NCI-H2107 (cell line): ENCODE measurements at places on chromosomes 3 and 15.
A peak's percentile ranks its signal among the peaks of the same experiment; 100 is the strongest.

DNA sequence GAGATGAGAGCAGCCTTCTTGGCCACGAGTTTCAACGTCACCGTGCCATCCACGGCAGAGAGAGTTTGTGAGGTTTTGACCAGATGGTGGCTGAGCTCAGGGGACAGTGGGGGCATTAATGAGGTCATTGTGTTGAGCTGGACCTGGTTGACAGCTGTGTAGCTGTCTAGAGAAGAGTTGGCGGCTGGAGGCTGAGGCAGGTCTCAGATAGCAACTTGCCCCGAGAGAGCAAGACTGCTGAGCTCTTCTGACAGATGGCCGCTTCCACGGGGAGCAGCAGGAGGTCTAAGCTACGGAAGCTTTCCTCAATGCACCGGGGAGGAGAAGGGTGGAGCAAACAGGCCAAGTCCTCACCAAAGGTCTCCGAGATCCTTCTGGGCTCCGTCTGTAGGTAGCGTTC lies 44.8 kb upstream of the EIF5A2 start:
- no peak for DNase-seq

DNA sequence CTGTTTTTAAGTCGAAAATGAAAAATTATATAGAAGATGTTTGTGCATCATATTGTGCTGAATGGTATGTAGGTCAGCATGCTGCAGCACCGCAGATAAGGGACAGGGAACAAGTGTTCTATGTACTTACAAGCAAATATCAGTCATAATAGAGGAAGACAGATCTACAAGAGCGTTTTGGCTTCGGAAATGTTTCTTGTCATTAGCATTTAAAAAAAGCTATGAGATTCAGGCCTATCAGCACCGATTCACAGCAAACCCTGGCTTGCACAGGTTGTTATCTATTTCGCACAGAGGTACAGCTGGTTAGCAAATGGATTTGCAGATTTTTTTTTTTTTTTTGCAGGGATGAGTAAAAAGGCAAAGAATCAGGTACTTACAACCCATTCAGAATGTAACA lies 204.2 kb upstream of the TBC1D5 start:
- no peak for DNase-seq

- DNase-seq, result peak; percentile 94
These were observed 68.8 kb upstream of the DLG1 start for GRCh38 chr3:197367081-197367780.

DNA sequence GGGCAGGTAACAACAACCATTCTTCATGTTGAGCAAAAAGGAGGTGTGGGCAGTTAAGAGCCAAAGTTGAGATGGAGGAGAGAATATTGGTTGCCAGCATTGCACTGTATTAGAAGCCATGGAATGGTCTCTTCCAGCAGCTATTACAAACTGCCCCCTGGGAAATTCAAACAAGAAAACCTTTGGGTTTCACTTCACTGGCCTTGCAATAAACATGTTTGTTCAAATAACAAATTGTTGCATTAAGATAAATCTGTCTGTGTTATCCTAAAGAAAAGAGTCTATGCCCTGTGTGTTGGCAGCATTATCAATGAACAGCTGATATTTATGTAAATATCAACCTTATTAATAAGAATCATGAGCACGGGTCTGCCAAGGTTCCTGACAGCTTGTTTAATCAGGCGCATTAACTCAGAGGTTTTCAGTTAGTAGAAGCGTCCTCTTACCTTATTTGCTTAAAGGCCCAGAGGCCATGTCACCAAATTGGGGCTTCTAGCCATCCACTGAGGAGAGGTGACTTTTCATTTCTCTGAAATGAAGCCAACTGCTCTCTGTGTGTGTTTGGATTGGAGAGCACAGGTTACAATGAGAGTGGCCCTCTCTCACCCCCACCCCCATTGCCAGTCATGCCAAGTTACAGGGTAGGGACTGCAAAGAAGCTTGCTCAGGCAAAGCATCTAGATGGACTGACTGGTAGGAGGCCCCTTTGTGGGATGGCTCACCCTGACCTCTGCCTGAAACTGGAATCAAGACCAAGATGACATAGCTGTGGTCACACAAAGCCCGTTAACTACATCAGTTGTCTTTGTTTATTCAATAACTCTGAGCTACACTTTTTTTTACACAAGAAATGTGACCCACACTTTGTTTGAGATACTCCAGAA lies 10.5 kb downstream of the FILIP1L start:
- no peak for DNase-seq

GRCh38 chr3:94251566-94251965 lies 188.7 kb downstream of the NSUN3 start:
- no peak for DNase-seq

- no peak for DNase-seq
These were observed 54.3 kb upstream of the SEC61A1 start for GRCh38 chr3:127997961-127998360.

DNA sequence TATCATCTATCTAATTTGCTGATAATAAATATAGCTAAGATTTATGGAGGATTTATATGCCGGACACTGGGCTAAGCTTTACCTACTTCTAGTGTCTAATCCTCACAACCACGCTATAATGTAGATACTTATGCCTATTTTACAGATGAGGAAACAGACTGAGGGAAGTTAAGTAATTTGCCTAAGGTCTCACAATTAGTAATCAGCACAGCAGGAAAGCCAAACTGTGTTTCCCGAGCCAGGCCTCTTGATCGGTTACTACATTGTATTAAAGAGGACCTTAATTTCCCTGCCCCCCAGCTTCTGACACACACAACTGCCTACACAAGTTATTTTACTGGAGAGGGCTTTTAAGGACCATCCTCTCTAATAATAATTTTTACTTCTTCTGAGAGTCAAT lies 40.9 kb downstream of the ONECUT1 start:
- DNase-seq, result no peak

- no peak for DNase-seq
These were observed 155.8 kb upstream of the FRMD4B start for GRCh38 chr3:69541711-69542088.

GRCh38 chr3:119514637-119515036 lies 16.3 kb downstream of the TIMMDC1 start:
- DNase-seq, result no peak

DNA sequence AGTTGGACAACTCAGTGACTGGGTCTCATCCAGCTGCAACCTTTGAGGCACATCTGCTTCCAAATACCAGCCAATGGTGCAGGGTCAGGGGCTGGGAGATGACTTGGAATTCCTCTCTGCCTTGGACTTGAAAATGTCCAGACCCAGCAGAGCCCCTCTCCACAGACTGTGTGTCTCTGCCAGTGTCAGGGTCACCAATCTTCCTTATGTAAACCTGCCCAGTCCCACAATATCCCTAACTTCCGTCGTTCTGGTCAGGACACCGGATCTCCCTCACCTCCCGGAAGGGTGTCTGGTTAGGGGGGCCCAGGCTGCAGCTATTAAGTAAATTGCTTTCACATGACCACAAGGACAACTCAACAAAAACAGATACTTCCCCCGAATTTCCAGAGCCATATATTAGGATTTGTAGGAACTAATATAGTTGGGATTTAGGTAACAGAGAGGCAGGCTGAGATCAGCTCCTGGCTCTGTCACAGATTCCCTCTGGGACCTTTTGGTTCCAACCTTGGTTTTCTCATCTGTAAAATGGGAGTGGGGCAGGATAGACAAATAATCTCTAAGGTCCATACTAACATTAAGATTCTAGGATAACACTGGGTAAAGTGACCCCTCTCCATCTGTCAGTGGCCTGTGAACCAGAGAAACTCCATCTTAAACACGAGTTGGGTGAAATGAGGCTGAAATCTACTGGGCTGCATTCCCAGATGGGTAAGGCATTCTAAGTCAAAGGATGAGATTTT lies 30.8 kb downstream of the IGDCC3 start:
- no peak for DNase-seq
